ENCODE measurements at places on chromosomes 2 and 18.

GRCh38 chr2:25361261-25362048 is 19.7 kb upstream of the DNMT3A start:
- no peak for DNase-seq

DNA sequence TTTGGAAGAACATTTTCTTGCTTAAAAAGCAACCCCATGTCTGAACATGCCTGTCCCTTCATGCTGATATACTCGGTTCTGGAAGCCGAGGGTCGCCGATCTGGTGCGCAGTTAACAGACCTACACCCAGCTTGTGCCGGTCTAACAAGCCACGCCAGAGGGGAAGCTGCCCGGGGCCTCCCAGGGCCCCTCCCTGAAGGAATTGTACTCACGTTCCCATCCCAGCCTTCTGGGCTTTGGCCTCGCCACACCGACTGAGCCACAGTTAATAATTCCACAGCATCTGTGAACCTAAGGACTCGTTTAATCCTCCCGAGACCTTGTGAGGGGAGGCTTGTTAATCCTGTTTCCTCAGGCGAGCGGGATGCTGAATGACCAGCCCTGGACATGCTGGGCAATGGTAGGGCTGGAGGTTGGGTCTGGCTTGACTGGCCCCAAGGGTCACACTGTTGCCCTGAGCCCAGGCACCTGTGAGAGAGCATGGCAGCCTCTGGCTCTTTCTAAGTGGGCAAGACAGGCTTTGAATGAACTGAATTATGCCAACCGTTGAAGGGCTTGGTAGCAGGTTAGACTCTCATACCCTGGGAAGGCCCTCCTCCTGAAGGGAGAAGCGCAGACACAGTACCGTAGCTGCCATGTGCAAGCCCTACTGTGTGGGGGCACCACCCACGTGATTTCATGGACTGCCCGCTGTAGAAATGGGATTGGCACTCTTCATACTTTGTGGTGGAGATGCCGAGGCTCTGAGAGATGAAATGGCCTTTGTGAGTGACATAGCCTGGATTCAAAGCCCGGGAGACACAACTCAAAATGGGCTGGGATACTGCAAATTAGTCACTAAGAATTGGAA is 27.9 kb upstream of the ODC1 start:
- no peak for DNase-seq

GRCh38 chr2:214088536-214088935 is 322.3 kb upstream of the VWC2L start:
- DNase-seq, result no peak

DNA sequence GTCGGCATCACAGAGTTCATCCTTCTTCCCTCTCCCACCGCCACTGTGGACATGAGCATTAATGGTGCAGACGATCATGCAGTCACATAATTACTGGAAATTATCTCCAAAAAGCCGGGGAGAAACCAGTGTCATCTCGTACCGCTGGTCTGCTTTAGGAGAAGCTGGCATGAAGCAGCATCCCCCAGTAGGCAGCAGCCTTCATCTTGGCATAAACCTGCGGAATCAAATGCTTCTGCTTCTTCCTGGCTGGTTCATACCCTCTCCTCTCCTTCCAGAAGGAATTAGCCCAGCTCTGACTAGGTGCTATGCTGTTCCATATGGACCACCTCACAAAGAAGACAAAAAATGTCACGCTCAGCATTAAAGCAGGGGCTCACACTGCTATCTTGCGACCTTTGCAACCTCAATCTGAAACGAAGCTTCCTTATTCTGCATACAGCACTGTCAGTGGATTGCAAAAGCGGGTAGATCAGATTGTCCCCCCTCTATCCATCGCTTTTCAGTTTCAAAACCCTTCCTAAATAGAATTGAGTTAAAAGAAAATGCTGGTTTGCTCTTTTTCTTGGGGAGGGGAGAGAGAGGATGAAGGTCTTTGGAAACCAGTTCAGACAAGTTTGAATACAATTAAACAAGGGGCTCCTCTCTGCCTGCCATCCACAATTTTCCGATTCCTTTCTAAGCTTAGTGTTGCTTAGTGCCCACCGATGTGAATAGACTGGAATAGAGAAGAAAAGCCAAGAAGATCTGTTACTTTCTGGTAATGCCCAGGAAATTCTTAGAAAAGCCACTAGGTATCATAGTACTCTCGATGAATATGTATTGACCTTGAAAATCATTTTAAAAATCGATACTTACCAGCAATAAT is 212.1 kb upstream of the ZNF521 start:
- DNase-seq, result no peak

All from activated CD4-positive, alpha-beta memory T cell treated with anti-CD3 and anti-CD28 coated beads for 36 hours (primary cell).